ENCODE measurements at places on chromosomes 11 and 22.

- no peak for DNase-seq
Observed at GRCh38 chr22:45238076-45238956, 2.4 kb downstream of the KIAA0930 start.

- DNase-seq = no peak
Observed at GRCh38 chr11:826836-827145, 928 bp upstream of the CRACR2B start.

DNA sequence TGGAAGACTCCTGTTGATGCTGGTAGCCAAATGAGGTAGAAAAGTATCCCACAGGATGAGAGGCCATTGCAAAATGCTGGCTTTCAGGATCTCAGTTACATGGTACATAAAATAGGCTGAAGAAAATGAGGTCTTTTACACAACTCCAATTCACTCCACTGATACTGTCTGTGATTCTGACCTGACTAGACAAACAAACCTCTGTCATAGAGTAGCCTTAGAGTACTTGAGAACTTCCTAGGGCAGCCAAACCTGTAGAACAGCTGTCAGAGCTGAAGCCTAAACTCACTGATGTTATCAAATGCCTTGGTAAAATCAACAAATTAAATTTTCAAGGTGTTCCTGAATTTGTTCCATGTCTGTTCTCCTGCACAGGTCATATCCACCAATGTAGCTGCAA is 26.2 kb upstream of the POGLUT3 start:
- DNase-seq = no peak

DNA sequence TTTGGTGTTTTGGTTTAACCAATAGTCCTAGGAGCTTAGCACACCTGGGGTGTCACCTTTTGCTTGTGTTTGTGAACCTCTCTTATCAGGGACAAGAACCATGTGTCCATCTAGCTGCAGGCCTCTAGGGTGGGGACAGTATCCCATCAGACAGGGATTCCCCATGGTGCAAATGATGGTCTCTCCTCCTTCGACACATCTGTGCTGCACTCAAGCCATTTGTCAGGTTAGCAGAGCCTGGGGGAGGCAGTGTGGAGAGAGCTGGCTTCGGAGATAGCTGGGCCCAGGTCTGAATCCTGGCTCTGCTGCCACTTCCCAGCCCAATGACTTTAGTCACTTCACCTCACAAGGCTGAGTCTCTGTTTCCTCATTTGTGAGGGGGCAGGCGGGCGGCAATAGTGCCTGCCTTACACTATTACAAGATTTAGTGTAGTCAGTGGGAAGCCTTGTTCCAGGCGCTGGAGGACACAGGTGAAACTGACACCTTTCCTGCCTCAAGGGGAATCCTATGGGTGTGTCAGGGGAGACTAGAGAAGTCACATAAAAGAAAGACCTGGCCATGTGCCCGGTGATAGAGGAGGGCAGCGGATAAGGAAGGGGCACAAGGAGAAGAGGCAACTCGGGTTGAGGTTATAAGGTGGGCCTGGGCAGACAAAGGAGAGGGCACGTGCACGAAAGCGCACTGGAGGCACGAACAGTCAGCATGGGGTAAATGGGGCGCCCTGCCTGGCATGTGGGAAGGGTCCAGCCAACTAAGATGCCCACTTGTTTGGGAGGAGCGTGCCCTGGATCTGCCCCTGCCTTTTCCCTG is 12.6 kb downstream of the KLHL35 start:
- no peak for DNase-seq

DNA sequence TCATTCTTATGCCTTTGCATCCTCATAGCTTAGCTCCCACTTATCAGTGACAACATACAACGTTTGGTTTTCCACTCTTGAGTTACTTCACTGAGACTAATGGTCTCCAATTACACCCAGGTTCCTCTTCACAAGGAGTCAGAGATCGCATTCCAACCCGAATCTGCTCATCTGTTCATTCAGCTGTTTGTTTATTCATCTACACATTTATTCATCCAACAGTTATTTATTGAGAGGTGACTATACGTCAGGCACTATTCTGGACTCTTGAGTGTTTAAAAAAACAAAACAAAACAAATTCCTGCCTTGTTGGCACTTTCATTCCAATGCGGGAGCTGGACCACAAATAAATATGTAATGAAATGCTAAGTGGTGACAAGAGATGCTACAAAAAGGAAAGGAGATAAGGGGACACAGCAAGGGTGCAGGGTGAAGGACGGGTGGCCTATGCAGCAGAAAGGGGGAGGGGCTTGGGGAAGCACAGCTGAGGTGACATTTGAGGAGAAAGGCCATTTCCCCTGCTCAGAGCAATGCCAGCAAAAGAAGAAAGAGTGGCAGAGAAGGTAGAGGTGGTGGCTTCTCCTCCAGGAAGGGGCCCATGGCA is 393.8 kb upstream of the SYN3 start:
- DNase-seq = no peak

DNA sequence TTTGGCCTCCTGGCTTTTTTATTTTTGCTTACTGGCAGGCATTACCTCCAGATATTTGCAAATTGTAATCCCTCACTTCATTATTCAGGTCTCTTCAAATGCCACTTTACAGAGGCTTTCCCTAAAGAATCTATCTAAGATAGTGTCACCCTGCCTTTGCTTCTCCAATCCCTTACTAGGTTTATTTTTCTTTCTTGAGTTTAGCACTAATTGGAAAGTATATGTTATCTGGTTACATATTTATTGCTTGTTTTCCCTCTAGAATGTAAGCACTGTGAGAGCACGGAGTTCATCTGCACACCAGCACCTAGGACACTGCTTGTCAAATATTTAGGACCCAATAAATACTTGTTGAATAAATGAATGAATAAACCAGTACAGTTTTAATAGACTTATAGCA is 3.5 kb downstream of the KIF18A start:
- no peak for DNase-seq

- DNase-seq = no peak
Observed at GRCh38 chr11:47409440-47410369, 1.3 kb downstream of the SLC39A13 start.

DNA sequence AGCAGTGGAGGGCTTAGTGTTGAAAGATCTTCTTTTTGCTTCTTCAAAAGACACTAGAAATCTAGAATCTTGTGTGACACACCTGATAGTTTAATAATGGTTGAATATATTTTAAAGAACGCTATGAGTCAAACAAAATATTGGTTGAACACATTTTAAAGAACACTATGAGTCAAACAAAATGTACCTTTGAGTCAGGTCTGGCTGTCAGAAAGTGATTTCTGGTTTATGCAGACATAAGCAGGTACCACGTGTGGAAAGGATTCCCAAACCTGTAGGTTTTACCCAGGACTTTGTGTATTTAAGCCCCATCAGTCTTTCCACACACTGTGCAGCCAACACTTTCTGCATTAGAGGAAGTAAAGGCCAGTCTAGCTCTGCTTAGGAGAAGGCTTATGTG is 366.7 kb upstream of the TENM4 start:
- no peak for DNase-seq

GRCh38 chr22:48705159-48705916 is 1122.3 kb downstream of the BRD1 start:
- no peak for DNase-seq

- no peak for DNase-seq
Observed at GRCh38 chr11:134252346-134253187, 585 bp downstream of the THYN1 start.

GRCh38 chr11:10388101-10388500 is 67.0 kb upstream of the AMPD3 start:
- DNase-seq = no peak

GRCh38 chr11:15893080-15893492 is 463.3 kb downstream of the SOX6 start:
- no peak for DNase-seq

GRCh38 chr11:118606844-118607228 is 579 bp upstream of the PHLDB1 start:
- no peak for DNase-seq

DNA sequence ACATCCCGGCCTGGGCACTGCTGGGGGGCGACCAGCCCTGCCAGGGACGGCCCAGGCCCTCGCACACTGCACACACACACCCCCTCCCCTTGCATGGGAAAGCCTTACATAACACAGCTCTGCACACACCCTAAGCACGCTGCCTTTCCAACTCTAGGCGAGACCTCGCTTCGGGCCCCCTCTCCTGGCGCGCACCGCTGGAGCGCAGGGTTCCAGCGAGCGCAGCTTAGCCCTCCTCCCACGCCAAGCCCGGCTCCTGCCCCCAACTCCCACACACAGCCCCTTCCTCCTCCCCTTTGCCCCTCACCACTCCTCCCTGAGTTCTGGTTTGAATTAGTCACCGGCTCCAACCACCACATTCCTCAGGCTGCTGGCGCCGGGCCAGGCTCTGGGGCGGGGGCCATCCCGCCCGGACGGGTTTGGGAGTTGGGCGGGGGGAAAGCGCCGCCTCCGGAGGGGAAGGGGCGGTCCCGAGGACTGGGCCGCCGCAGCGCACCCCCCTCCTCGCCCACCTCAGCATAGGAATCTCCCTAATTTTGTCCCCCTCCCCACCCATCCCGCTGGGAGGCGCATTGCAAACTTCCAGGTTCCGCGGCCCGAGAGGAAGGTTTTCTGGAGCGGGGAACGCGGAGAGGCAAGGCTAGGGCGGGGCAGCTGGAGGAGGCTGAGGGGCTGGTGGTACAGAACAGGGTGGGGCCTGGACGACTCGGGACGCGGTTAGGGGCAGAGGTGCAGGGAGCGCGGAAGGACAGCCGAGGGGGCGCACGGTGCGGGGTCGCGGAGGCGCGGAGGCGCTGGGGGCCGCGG is 966 bp downstream of the AHNAK start:
- peak; percentile 63 for DNase-seq

DNA sequence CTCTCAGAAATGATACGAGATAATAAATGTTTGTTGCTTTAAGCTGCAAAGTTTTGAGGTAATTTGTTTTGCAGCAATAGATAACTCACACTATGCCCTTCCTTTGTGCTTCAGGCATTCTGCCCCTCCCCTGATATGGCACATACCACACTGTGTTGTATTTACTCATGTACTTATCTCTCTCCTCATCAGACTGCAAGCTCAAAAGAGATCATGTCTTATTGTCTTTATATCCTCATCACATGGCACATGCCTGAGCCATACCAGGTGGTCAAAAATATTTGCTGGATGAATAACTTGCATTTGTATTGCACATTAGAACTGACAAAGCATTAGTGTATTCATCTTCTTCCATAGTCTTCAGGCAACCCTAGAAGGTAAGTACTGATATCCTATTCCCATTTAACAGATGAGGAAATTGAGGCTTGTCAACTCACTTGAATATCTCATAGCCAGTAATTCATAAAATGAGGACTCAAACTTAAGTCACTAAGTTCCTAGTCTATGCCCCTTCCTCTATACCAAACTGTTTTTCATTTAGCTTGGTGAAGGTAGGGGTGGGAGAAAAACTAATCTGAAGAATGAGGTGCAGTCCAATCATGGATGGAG is 83.9 kb upstream of the EED start:
- no peak for DNase-seq

DNA sequence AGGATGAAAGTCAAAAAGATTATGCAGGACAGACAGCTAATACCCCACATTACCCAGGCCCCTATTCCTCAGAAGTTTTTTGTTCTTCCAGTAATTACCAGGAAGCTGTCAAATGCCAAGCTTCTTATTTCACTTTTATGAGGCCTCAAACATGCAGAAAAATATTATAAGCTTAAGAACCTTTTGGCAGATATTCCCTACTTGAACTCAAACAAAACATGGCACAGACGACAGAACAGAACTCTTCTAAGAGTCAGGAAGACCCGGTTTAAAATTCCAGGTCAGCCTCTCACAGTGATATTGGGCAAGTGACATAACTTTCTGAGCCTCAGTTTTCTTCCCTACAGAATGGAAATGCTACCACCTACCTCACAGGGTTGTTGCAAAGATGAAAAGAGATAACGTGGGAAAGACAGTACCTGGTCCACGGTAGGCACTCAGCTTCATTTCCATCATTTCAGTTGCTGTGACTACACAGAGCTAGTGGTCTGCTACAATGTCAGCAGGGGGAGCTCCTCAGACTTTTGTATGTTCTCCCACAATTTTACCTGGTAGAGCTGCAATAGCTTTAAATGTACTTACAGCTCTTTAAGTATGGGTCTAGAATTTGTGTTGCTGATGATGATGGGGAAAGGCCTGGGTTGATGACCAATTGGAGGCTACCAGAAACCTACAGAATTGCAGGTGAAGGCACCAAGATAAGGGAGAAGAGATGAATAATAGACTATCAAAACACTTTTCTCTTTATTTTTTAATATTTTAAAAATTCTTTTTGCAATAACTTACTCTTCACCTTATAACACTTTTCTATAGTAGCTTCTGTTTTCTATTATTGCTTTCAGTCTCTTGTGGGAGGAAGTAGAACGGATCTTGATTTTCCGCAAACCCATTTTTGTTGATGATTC is 98.3 kb upstream of the CHRM4 start:
- DNase-seq = no peak

DNA sequence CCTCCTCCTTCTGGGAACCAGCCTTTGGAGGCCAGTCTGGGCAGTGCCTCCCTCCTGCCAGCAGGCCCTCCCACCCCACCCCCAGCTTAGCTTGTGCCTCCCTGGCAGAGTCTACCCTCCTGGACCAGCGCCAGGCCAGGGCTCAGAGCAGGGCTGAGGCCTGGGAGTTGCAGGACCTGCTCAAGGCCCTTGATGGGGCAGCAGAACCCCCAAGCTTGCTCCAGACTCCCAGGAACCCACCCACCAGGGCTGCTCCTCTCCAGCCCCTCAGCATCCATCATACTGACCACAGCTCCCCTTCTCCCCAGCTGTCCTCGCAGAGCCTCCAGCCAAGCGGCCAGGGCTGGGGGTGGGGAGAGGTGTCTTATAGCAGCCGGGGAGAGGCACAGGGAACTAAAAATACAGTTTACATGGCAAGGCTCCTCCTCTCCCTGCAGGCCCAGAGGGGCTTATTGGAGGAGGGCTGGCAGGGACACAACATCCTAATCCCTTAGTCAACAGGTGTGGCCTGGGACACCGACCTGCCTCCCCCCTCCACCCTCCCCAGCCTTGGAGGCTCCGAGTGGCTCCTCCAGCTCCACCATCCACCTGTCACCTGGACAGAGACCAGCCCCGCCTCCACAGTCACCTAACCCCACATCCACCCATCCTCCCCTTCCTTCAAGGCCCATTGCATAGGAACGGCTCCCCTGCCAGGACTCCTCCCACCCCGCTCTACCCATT is 5.2 kb upstream of the MB start:
- DNase-seq = no peak

GRCh38 chr11:83933008-83933407 is 646.8 kb upstream of the CCDC90B start:
- no peak for DNase-seq

DNA sequence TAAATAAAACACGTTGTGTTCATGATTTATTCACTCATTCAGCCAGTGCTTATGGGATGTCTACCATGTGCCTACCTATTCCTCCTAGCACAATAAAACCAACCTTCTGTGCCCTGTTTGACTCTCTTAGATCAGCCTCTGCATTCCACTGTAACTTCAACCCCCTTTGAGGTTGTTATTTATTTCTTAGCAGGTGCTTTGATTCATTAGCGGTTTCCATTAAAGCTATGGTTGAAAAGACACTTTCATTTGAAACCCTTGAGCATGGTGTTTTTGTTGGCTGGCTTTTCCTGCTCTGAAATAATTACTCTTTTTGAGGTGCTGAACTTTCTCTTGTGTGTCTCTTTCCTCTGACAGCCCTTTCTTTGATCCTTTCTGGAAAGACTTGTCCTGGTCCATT is 570.6 kb upstream of the LARGE1 start:
- DNase-seq = no peak

Data from stimulated activated CD4-positive, alpha-beta T cell treated with anti-CD3 and anti-CD28 coated beads, TNF-alpha, amount 100 ng/mL, for 4 hours (primary cell).